NCI-H82 (cell line): ENCODE measurements at places on chromosomes 4 and X.

GRCh38 chr4:26842911-26843310, 17.7 kb upstream of the STIM2 start:
- DNase-seq: no peak

GRCh38 chrX:111624169-111624568, 56.8 kb upstream of the ALG13 start:
- DNase-seq: no peak

DNA sequence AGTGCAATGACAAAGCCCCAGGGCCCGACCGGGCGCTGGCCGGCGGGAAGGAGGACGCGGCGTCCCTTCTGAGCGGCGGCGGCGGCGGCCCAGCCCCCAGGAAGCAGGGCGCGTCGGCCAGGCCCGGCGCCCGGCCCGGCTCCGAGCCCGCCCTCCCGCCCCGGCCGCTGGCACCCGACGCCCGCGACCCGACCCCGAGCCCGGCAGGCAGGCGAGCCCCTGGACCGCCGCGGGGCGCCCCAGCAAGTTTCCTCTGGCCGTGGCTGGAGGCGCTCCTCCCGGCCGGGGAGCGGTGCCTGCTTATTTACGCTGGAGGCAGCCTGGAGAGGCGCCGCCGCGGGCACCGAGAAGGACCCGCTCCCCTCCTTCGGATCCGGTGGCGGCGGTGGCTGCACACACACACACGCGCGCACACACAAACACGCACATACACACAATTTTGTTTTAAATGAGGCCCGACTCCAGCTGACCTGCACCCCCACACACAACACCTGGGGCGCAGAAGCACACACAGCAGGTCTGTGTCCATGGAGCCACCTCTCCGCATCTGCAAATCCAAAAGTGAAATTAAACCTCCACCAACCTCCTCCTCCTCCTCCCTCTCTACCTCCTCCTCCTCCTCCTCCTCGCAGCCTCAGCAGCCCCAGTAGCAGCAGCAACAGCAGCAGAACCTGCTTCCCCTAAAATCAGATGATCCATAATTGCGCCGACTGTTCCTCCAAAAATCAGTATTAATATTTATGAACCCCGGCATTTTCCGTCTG, 669 bp downstream of the IRF2 start:
- DNase-seq: peak; percentile 37

- DNase-seq: no peak
These were observed 73.0 kb upstream of the HPGD start for GRCh38 chr4:174595141-174595929.

GRCh38 chrX:130095249-130096030, 14.9 kb downstream of the ELF4 start:
- DNase-seq: no peak

GRCh38 chr4:145557720-145558119, 61.5 kb upstream of the MMAA start:
- DNase-seq: peak; percentile 79

- DNase-seq: no peak
These were observed 661 bp upstream of the RBM41 start for GRCh38 chrX:107119283-107119682.

GRCh38 chrX:13142891-13143290, 98.5 kb upstream of the FAM9C start:
- DNase-seq: no peak

DNA sequence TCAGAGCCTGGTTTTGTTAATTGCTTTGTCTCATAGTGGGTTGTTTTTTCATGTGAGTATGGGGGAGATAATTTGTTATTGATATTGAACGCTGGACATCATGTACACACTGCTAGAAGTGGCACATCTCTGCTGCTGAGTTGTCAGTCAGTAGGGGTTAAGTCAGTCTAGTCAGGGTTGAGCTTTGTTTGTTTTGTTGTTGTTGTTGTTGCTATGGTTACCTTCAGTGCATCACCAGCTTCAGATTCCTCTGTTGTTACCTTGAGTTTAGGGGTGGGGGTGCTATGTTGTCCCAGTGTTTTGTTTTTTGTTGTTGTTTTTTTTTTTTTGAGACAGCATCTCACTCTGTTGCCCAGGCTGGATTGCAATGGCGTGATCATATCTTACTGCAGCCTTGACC, 9.9 kb downstream of the YIPF6 start:
- peak; percentile 20 for DNase-seq

DNA sequence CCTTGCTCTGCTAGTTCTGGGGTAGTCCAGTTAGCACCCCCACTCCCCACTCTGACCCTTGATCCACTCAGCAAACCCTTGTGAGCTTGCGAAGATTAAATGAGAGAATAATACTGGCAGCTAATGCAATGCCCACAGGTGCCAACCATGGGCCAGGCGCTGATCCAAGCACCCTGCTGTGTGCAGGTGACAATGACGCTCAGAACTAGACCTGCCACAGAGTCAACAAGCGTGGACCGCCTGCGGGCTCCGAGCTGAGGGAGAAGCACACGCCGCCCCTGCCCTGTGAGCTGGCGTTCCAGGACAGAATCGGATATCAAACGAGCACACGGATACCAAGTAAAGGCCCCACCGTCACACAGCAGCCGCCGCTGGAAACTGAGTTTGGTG, 129.2 kb downstream of the FAM53A start:
- DNase-seq: no peak

DNA sequence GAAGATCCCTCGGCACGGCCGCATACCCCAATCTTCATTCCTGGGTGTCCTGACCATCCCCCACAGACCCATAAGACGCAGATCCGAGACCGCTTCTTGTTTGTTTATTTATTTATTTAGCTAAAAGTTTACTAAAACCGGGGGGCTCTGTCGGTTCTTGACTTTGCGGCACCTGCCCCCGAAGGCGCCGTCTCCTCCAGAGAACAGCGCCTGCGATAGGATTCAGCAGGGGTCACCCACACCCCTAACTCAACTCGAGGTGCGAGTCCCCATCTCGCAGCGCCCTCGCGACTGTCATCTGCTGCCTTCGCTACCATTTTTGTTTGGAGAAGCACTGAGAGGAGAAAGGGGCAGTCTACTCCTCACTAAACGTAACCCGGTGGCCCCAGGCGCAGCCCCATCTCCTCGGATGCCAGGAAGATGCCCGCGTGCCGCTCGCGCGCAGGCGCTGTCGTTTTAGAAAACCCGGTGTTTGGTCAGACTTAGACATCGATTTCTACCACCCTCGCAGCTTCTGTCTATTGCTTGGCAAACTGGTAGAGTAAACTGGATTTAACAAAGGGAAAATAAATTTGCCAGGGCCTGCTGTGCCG, 18.9 kb upstream of the GPR101 start:
- no peak for DNase-seq

DNA sequence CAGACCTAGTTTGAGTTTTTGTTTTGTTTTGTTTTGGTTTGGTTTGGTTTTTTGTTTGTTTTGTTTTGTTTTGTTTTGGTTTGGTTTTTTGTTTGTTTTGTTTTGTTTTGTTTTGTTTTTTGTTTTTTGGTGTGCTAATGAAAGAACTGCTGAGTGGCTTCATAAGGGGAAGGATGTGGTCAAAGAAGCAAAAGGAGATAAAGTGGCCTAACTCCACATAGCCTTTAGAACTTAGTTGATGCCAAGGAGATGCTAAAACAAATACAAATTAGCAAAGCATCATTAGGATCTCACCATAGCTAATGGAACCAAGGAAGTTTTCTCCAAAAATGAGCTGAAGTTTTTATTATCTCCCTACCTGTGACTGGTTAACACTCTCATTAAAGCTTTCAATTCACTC, 44.6 kb upstream of the TMEM164 start:
- no peak for DNase-seq

DNA sequence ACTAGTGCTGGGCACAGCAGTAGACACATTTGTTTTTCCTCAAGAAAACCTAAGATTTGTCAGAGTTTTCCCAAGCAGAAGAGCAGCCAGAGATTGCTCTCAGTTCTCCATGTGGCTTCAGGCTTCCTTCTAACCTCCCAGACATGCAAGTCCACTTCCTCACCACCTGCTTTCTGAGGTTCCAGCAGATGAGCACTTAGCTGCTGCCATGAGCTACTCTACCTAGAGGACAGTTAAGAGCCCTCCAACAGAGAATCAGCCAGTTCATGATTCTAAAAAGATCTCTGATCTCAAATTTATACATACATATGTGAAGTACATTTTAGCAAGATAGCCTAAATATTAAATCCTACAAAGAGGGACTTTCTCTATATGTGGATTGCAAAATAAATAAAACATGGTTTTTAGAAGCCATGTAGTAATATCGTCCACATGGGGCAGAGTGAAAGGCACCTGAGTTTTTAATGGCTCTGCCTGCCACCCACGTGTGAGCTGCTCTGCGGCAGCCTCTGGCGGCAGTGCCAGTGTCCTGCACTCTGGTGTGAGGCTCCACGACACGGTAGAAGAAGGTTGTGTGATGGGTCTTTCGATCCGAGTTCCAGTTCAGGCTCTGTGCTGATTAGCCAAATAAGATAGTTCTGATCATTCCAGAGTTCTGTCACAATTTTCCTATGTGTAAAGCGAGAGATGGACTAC, 10.3 kb downstream of the CYP4V2 start:
- DNase-seq: peak; percentile 56

GRCh38 chr4:145784036-145784435, 104.1 kb downstream of the C4orf51 start:
- DNase-seq: no peak

- peak; percentile 88 for DNase-seq
These were observed 88.3 kb downstream of the POLA1 start for GRCh38 chrX:24782011-24782410.

DNA sequence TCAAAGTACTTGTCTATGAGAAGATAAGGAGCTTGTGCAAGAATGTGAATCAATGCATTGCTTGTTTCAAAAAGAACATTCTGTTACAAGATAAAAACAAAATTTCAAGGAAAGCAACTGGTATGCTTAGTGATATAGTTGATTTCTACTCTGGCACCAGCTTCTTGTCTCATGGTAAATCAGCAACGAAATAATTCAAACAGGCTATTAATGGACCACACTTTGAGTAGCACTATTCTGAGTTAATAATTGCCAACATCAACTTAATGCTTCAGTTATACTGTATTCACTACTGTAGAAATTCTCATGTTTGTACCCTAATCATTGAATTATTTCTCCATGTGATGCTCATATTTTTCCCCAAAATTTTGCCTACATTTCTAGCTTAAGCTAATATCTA, 252.6 kb downstream of the NDST4 start:
- DNase-seq: no peak

GRCh38 chr4:105715692-105716278, 7.2 kb downstream of the GSTCD start:
- peak; percentile 39 for DNase-seq

DNA sequence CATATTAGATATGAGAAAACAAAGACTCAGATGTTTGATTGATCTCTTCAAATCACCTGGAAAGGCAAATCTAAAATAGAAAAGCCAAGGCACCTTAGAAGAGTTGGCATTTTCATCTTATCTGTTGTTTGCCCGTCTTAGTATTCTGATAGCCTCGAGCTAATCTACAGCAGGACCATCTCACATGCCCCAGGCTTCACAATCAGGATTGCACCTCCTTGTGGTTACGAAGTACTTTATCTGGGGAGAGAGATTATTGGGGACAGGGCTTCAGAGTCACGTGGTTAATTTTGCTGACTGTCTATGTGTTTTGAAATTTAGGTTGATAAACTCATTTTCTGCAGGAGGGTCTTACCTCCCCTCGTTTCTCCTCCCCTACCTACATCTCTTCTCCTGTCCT, 313.1 kb upstream of the ANXA10 start:
- DNase-seq: no peak

DNA sequence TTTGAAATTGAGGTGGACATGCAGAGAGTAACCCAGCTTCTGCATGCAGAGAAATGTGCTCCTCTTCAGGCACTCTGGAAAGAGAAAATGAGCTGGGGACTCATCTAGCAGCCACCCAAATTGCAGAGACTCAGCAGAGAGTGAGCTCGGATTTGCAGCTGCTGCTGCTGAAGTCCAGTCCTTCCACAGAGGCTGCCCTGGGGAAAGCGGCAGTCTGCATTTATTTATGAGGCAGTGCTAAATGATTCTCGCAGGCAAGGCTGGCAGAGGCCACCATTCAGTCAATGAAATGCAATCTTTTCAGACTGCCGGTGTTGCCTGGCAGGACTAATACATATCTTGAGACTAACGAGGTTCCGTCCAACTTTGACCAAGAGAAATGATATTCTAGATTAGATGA, 404.8 kb downstream of the NLGN4X start:
- DNase-seq: no peak

GRCh38 chrX:148333989-148334388, 166.4 kb upstream of the AFF2 start:
- no peak for DNase-seq

- DNase-seq: no peak
These were observed 38.4 kb downstream of the AREG start for GRCh38 chr4:74483226-74483911.

GRCh38 chr4:1715002-1715758, 3.1 kb upstream of the SLBP start:
- no peak for DNase-seq

GRCh38 chr4:183772361-183772760, 113.3 kb downstream of the TRAPPC11 start:
- DNase-seq: no peak

DNA sequence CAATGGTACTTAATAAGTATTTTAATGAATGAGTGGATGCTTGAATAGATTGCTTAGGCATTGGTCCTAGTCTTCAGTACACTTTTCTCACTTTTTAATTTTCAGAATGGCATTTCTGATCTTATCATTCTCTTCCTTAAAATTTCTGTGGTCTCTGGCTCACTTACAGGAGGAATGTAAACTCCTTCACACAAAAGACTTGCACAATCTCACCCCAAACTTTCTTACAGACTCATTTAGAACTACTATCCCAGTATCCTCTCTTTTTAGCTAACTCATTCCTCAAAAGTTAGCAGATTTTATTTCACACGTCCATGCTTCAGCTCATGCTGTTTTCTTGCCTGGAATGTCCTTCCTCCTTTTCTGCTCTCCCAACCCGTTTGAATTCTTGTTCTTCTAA, 350.1 kb downstream of the GRXCR1 start:
- DNase-seq: no peak

DNA sequence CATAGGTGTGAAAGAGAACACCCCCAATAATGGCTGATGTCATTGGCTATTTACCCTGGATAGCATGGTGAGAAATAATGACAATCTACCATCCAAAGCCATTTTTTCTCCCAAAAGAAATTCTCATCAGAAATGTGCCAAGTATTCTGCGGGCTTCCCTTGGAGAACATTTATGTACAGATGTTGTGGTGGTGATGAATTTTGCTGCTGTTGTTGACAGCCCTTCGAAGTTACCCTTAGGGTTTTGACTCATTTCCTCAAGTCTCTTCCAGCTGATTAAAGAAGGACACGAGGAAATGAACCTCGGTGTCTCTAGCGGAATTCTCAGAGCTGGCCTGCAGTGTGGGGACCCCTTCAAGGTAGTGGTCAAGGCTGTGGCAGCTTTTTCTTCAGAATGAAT, 3.4 kb downstream of the KIT start:
- no peak for DNase-seq

GRCh38 chrX:66638591-66639500, at the start of gene EDA2R:
Gene EDA2R, minus strand, starts transcription at chrX:66639078. Its CDS starts 23,058 bp downstream, at chrX:66616020.
- DNase-seq: peak; percentile 41

- DNase-seq: no peak
These were observed 3.5 kb downstream of the EDA2R start for GRCh38 chrX:66635360-66635759.
